Endothelial cell of umbilical vein (primary cell): ENCODE measurements at places on chromosomes 12 and 14. TPM values are rescaled to one million over a fixed set of nuclear protein-coding genes. Genes with fewer than 3 reads are reported as not detected.

GRCh38 chr12:114506651-114507050, 100.7 kb upstream of the TBX5 start:
- DNase-seq = no peak

- peak; percentile 50 for DNase-seq
Observed at GRCh38 chr12:16385782-16386646, 38.6 kb downstream of the MGST1 start.

The PGAM5 gene
- 45.7 and 52.8 TPM in 2 replicates for total RNA-seq

GRCh38 chr14:21104448-21105060, 3.7 kb downstream of the TMEM253 start:
- DNase-seq = peak; percentile 78

DNA sequence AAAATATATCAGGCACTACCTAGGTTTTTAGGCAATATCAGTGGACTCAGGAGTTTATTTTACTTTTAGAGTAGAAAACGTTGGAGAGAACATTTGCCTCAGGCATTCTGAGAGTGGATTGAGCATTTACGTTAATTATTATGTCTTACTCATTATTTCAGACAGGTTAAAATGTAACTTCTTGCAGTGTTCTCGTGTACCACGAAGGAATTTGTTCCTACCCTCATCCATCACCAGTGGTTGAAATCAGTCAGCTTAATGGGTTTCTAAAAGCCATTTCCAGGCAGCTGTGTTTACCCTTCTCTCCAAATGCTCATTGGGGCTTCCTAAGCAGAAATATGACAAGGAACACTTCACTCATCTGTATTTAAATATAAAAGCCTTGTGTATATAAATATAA, 9.1 kb upstream of the LDHB start:
- DNase-seq = no peak

GRCh38 chr14:91143862-91144261, 30.0 kb downstream of the DGLUCY start:
- DNase-seq = peak; percentile 80

The FOXM1 gene
- 110 and 136 TPM in 2 replicates for total RNA-seq

The RNU6-8 gene
- not detected in 2 replicates for total RNA-seq

DNA sequence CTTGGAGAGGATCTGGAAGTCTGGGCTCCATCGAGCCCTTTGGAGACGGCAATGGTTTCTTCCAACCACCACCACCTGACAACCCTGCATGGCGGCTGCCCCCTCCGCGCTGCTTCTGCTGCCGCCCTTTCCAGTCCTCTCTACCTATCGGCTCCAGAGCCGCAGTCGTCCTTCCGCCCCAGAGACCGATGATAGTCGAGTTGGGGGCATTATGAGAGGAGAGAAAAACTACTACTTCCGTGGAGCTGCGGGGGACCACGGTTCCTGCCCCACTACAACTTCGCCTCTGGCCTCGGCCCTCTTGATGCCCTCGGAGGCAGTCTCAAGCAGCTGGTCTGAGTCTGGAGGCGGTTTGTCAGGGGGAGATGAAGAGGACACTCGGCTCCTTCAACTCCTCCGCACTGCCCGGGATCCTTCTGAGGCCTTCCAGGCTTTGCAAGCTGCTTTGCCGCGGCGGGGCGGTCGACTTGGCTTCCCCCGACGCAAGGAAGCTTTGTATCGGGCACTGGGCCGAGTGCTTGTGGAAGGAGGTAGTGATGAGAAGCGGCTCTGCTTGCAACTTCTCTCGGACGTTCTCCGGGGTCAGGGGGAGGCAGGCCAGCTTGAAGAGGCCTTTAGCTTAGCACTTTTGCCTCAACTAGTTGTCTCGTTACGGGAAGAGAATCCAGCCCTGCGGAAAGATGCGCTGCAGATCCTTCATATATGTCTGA, 499 bp downstream of the TOGARAM1 start:
- peak; percentile 69 for DNase-seq

The NUAK1 gene
- total RNA-seq = 34.2 and 38.0 TPM in 2 replicates

- DNase-seq = no peak
Observed at GRCh38 chr14:102777711-102778337, 575 bp downstream of the TRAF3 start.

GRCh38 chr12:44334347-44334746, 498.5 kb downstream of the TMEM117 start:
- DNase-seq = no peak

The DPPA3 gene
- total RNA-seq = not detected in 2 replicates

The DACT1 gene
- 0.27 and 0.37 TPM in 2 replicates for total RNA-seq

GRCh38 chr12:50715174-50715573, 48.7 kb upstream of the ATF1 start:
- DNase-seq = no peak

The AHNAK2 gene
- 68.7 and 81.9 TPM in 2 replicates for total RNA-seq

- no peak for DNase-seq
Observed at GRCh38 chr14:92704036-92704804, 44.2 kb downstream of the LGMN start.

DNA sequence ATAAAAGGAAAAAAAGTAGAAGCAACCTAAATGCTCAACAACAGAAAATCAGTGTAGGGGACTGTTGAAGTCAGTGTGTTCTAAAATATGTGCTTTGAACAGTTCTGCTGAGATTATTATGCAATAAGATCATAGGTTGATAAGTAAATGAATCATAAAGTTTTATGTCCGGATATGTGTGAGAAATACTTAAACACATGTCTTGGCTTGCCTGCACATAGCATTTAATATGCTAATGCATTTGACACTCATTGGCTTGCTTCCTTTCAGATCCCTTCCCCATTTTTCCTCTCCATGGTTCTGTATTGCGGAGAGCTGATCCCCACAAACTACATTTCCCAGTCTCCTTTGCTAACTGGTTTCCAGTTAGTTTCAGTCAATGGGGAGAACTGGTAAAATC, 573.8 kb upstream of the TBX3 start:
- DNase-seq = no peak

The ST8SIA1 gene
- total RNA-seq = not detected in 2 replicates

- DNase-seq = no peak
Observed at GRCh38 chr14:38544776-38545175, 288.9 kb upstream of the CLEC14A start.

The ALDH2 gene
- total RNA-seq = 71.4 and 86.5 TPM in 2 replicates

The VSIG10 gene
- total RNA-seq = 38.4 and 38.6 TPM in 2 replicates

The KLRG1 gene
- total RNA-seq = 2.8 and 4.4 TPM in 2 replicates

The MYH6 gene
- not detected in 2 replicates for total RNA-seq

DNA sequence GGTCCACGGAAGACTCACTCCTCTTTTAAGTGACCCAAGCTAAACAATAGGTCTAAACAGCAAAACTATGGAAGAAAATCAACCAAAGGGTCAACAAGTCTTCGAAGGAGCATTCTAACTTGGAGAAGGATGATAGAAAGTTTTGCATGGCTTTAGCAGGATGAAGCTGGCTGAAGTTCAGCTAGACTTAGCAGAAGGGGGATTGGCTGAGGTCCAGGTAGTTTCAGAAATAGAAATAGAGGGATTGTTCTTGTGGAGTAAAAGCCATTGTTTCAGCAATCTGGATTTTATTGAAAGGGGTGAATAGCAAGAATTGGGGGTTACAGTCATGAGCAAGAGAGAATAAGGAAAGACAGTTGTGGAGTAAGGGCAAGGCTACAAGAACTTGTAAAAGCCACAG, 84.7 kb upstream of the TSPAN8 start:
- no peak for DNase-seq

DNA sequence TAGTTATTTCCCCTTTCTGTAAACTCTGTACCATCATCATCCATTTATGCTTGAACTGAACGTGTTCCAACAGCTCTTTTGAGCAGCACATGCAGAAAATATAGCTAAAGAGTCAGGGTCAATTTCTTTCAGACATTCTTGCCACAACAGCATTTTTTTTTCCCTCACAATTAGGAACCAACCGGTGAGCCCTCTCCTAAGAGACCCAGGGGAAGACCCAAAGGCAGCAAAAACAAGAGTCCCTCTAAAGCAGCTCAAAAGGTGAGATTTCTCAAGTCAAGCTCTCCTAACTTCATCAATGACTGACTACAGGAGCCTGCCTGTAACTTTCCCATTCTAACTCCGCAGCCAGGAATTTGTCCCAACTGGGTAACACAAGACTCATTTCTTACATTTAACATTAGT, 3.5 kb downstream of the HMGA2 start:
- DNase-seq = peak; percentile 64

- DNase-seq = no peak
Observed at GRCh38 chr14:70425354-70425753, 8.5 kb upstream of the SYNJ2BP start.

The MRPL42 gene
- 58.0 and 61.2 TPM in 2 replicates for total RNA-seq

The RNASE3 gene
- total RNA-seq = not detected in 2 replicates

The FZD10 gene
- not detected in 2 replicates for total RNA-seq

GRCh38 chr14:60085085-60085484, 6.6 kb upstream of the PCNX4 start:
- DNase-seq = no peak

The MFAP5 gene
- total RNA-seq = not detected in 2 replicates

DNA sequence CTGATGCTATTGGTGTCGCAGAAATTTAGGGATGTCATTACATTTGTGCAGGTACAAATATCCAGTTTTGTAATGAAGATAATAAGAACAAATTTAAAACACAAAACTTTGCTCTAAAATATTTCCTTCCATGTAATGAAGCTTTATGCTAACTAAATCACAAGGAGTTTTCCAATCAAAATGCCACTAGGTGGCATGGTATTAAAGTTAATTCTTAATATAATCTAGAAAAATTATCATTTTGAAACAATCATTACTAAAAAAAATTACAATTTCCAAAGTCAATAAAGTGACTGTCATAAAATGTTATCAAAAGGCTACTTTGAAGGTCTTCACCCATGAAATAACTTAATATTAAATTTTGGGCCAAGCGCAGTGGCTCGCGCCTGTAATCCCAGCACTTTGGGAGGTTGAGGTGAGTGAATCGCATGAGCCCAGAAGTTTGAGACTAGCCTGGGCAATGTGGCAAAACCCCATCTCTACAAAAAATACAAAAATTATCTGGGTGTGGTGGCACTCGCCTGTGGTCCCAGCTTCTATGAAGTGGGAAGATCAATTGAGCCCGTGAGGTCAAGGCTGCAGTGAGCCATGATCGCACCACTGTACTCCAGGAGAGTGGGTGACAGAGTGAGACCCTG, 77.4 kb downstream of the KIF21A start:
- no peak for DNase-seq

DNA sequence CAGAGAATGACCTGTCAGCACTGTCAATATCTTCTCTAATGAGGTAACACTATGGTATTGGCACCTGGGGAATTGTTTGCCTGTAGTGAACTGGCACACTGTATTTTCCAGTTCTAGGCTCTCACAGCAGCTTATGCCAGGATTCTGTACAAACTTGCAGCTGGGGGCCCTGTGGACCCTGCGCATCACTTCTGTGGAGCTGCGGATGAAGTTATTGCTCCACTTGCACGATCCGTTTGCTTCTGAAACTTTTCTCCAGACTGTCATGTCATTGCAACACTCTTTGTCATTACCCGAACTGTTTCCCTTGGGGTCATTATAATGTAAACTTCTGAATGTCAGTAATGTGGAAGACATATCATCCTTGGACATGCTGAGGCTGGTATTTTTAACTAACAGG, 3.9 kb downstream of the RNASE11 start:
- DNase-seq = no peak

- DNase-seq = no peak
Observed at GRCh38 chr14:40003773-40004172, 571.5 kb upstream of the FBXO33 start.

GRCh38 chr12:6944381-6945186, 762 bp downstream of the C12orf57 start:
- peak; percentile 89 for DNase-seq

DNA sequence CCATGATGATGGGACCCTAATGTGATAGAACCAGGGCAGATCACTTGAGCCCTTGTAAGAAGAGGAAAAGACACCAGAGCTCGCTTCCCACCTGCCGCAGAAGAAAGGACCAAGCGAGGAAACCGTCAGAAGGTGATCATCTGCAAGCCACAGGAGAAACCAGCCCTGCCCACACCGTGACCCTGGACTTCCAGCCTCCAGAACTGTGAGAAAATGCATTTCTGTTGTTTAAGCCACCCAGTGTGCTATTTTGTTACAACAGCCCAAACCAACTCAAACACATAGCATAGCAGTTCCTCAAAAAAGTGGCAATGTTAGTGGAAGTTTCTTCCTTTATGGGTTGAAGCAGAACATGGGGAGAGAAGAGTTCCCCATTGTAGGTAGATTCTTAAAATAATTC, 107.9 kb upstream of the BCL2L14 start:
- DNase-seq = no peak

The SLC5A8 gene
- not detected in 2 replicates for total RNA-seq

GRCh38 chr14:30385925-30386324, 173.0 kb upstream of the G2E3 start:
- DNase-seq = no peak

The NDUFA9 gene
- total RNA-seq = 113 and 115 TPM in 2 replicates

DNA sequence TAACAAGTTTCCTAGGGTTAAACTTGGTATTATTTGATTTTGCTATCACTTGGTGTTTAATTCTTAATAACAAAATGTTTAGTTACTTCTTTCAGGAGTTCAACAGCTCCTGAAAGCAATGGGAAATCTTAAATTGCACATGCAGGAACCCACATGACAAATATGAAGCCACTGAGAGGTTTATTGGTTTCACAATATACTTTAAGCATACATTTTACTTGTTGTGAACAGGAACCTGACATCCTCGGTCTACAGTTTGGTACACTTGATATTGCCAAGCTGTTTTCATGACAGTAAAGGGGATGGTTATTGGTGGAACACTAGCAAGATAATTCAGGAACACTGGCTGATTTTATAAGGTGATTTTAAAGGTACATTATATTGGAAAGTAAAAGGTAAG, 46.2 kb downstream of the SLC38A1 start:
- no peak for DNase-seq

DNA sequence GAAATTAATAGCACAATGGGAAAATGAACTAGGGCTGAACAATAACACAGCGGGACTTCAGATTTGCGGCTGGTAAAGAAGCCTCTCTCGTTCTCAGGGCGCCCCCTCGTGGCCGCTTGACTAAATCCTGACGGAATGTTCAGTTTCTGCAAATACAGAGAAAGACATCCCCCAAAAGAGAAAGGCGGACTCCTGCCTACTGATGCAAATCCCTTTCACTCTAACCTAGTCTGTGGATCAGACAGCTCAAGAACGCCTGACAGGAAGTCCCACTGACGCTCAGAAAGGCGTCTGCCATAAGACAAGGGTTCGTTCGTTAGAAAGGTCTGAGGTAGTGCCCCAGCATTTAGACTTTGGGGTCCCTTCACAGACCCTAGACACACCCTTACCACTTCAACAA, 2.5 kb downstream of the NUAK1 start:
- peak; percentile 90 for DNase-seq
